RWPE1 (cell line): ENCODE measurements at places on chromosomes 16 and 17.

- no peak for DNase-seq
Observed at GRCh38 chr17:1467898-1468492, 12.0 kb upstream of the CRK start.

DNA sequence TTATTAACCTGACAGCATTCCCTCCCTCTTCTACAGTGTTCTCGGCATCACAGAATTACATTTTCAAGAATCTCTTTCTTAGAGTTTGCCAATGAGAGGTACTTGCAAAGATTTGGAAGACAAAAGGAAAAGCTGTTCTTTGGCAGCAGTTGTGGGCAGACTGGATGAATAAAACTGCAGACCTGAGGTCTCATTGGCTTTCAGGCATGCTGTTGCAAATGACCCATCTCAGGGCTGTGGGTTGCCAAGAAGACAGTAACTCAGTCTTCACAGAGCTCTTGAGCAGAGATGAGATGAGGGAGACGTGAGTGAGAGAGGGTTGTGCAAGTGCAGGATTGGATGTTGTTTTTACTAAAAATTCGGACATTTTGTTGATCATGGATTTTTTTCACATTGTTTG lies 11.3 kb upstream of the USP31 start:
- no peak for DNase-seq

- DNase-seq: no peak
Observed at GRCh38 chr16:55561319-55561848, 5.1 kb upstream of the CAPNS2 start.

- DNase-seq: no peak
Observed at GRCh38 chr17:60107526-60108257, 29.0 kb upstream of the HEATR6 start.

DNA sequence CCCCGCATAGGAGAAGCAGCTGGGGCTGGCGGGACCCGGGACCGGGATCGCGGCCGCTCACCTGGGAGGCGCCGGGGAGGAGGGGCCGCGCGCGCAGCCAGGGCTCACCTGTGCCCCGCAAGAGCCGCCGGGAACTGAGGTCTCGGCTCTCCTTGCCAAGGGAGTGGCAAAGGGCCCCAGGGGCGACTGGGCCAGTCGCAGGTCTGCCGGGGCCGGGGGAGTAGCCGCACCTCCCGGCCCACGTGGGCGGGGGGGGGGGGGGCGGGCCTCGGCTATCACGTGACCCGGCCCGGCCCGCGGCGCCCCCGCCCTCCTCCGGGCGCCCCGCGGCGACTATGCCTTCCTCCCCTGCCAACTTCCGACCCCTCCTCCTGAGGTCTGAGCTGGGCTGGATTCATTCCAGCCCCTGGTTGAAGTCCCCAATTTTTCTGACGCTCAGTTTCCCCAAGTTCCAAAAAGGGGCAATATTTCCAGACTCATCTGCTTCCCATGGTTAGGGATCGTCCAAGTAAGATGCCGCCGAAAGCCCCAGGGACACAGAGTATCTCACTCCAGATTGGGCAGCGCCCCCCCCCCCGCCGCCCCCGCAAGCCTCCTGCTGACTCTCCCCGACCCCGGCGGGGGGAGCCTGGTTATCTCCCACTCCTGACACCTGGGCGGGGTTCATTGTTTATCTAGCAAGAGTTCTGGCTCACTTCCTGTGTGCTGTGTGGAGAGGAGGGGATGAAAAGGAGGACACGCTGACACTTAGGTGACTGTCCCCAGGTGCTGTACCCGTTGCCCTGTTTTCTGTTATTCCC lies at the start of gene TMC6:
TMC6 (minus strand) TSS at position 205 of the 800 bp plus-strand sequence. CDS start 1,923 bp downstream, outside the sequence.
- peak; percentile 89 for DNase-seq

DNA sequence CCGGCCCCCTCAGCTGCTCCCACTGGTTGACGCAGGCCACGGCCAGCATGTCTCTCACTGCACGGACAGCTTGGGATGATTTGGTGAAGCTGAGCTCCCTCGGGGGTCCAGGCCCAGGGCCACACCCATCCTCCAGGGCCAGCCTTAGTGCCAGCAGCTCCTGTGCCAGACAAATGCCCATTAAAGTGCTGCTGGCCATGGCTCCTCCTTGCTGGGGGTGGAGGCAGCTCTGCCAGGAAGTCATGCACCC lies 2.5 kb downstream of the TRIM47 start:
- DNase-seq: peak; percentile 84

DNA sequence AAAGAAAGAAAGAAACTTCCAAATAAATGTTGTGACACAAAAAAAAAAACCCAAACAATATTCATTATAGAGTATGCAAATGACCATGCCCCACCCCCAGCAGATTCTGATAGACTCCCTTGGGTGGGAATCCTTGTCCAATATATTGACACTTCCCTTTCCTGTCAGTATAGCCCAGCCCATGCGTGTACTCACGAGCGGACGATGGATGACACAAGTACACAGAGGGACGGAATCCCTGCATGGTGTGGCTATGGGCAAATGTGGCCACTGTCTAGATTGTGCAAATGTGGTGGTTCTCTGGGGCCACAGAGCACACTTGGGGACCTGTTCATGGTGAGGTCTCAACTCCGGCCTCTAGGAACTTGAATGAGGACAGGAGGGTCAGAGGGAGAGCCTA lies 3.1 kb downstream of the RAB37 start:
- no peak for DNase-seq

DNA sequence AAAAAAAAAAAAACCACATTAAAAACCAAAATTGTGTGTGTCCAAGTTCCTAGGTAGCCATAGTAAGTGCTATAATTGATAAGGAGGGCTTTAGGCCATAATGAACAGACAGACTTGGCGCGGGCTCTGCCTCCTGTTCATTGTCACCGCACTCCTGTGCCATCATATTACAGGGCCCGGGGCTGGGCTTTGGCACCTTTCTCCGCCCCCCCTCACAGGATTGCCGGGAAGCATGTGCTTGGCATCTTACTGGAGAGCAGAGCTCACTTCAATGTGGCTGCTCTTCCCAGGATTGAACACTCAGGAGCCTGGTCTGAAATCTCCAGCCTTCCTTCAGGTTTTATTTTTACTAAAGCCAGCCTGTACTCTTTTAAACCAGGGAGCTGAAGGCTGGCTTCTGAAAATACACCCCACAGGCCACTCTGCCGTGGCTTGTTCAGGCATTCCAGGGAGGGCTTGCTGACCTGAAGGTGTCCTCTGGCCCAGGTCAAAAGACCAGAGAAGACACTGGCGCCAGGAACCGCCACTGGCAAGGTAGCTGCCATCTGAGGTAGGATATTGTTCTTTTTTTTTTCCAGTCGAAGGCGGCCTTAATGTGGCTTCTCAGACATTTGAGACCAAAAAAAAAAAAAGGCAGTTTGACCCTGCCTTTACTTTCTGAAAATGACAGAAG lies 39.3 kb downstream of the DHRS7B start:
- no peak for DNase-seq

DNA sequence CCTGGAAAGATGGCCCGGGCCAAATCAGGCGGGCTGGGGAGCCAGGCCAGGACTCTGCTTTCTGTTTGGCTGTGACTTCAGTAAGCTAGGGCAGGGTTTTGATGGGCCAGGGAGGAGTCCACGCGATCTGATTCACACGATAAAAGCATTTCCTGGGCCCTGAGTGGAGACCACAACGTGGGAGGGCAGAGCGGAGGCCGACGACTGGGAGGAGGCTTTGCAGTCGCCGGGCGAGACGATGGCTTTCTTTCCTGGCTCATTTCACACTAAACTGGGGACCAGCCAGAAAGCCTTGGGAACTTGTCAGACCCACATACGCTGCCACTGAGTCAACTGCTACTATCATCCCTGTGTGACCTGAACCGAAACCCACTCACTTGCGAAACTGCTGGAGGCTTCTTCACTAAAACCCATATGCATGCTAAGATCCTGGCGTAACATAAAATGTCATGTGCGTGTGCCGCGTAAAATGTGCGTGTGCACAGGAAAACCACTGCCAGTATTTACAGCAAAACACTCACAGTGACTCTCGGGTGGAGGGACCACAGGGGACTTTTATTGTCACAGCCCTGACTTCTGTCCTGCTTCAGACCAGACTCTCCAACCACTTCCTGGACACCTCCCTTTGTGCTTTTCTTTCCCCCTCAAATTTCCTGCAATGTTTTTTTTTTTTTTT lies 14.2 kb upstream of the RHBDF2 start:
- DNase-seq: no peak

GRCh38 chr16:80120899-80121521 lies 419.8 kb upstream of the DYNLRB2 start:
- DNase-seq: no peak
